ENCODE measurements at places on chromosomes 7 and 10. TPM values are rescaled to one million over a fixed set of nuclear protein-coding genes. Genes with fewer than 3 reads are reported as not detected.

DNA sequence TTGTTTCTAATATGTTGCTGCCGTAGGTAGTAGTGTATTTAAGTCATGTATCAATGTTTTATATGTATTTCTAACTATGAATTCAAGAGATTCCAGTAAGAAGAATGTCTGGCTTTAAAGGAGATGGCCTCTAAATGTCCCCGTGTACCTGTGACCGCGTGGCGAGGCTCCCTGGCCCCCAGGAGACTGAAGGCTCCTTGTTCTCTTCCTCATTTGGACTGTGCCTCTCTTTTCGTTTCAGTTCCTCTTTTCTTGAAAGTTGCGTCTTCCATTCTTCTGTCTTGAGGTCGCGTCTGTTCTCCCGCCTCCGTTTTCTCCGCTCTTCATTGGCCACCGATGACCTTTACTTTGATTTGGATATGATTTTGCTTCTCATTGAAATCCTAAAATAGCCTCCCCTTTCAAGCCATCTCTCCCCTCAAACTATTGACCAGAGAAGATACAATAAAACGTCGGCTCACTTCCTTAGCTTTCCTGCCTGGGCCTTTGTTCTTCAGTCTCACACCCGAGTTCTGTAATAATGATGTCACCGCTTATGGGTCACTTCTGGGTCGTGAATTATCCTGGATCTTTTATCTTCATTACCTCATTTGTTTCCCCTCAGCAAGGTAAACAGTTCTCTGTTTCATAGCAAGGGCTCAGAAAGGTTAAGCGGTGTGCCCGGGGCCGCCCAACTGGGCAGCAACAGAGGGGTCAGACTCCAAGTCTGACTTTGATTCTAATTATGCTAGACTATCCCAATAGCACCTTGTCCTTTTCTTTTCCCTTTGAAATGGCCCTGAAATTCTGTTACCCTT is 28.7 kb downstream of the WIPI2 start:
- DNase-seq = peak; percentile 57

GRCh38 chr10:74104480-74104879 is 46.1 kb downstream of the AP3M1 start:
- no peak for DNase-seq

DNA sequence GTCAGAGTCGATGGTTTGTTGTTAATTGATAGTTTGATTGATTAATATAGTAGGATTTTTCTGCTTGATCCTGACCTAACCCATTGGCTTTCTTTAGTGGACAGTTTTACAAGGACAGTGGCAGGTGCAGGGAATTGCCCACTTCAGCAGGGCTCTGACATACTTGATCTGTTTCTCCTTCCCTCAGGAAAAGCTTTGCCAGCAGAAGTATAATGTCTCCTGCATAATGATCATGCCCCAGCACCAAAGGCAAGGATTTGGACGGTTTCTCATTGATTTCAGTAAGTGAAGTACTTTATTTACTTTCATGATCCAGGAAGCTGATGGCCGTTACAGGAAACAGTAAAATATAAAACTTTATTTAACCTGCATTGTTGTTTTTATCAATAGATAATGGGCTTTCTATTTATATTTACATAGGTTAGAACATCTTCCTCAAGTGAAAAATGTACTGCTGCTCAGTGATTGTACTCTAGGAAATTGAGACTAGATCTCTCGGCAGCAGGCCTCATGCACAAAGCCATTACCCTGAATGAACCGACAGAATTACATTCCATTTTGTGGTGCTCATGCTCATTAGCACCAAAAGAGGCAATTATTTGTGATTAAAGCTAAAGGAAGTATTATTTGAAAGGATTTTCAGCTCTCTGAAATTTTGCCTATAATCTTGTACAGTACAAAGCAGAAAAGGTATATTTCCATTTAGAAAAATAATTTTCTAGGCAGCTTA is 122.5 kb upstream of the SAMD8 start:
- DNase-seq = no peak

DNA sequence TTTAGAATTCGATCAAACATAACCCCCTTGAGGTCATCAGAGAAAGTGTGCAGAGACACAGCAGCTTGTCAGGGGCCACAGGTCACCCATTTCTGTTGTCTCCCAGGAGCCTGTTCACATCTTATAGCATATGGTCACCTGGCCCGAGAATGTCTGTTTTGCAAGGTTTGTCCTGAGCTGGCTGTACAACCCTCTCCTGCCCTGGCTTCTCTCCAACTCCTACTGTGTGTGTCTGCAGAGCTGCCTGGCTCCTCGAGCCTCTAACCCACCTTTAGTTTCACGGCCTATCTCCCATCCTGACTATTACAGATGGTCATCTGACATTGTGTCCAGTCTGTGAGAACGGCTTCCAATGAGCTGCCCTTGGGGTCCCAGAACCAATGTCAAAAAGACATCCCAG is 683.4 kb downstream of the SDK1 start:
- no peak for DNase-seq

- DNase-seq = no peak
Measured at GRCh38 chr10:23584396-23584795, 145.5 kb downstream of the OTUD1 start.

TSPAN13 gene
- 2.2 TPM for total RNA-seq

BICC1 gene
- 15.2 TPM for total RNA-seq

GATA3 gene
- total RNA-seq = not detected

MACC1 gene
- total RNA-seq = 0.28 TPM

All from sigmoid colon (tissue), 7 donors.